ENCODE measurements at places on chromosomes 2 and 18. TPM values are rescaled to one million over a fixed set of nuclear protein-coding genes. Genes with fewer than 3 reads are reported as not detected.

The CRYBA2 gene
- not detected for polyA plus RNA-seq

The SP140 gene
- polyA plus RNA-seq: 1.3 TPM

The ASXL3 gene
- polyA plus RNA-seq: 7.8 TPM

The ALK gene
- 0.55 TPM for polyA plus RNA-seq

The CELF4 gene
- polyA plus RNA-seq: 2.9 TPM

The CYS1 gene
- polyA plus RNA-seq: 83.0 TPM

The LIPG gene
- 63.6 TPM for polyA plus RNA-seq

The AGXT gene
- 0.12 TPM for polyA plus RNA-seq

The NEU4 gene
- polyA plus RNA-seq: 1.2 TPM

The IL1A gene
- polyA plus RNA-seq: 0.17 TPM

The SGPP2 gene
- 17.4 TPM for polyA plus RNA-seq

The BARD1 gene
- polyA plus RNA-seq: 22.8 TPM

The SETBP1 gene
- polyA plus RNA-seq: 35.3 TPM

The EFEMP1 gene
- 111 TPM for polyA plus RNA-seq

The KIF1A gene
- 11.1 TPM for polyA plus RNA-seq

The CAPN14 gene
- 0.13 TPM for polyA plus RNA-seq

The CHRND gene
- polyA plus RNA-seq: 0.96 TPM

The TDRD15 gene
- polyA plus RNA-seq: not detected

The ERFE gene
- 7.2 TPM for polyA plus RNA-seq

The CDH7 gene
- polyA plus RNA-seq: 17.2 TPM

The RGPD3 gene
- polyA plus RNA-seq: 0.12 TPM

The XIRP2 gene
- not detected for polyA plus RNA-seq

The ABCG8 gene
- polyA plus RNA-seq: 0.88 TPM

The SIX3 gene
- polyA plus RNA-seq: not detected

The UGT1A4 gene
- polyA plus RNA-seq: not detected

The DSEL gene
- 30.2 TPM for polyA plus RNA-seq

The SERPINB10 gene
- polyA plus RNA-seq: 0.27 TPM

The AKAIN1 gene
- polyA plus RNA-seq: not detected

The TMEFF2 gene
- 12.6 TPM for polyA plus RNA-seq

The OST4 gene
- 205 TPM for polyA plus RNA-seq

The SLC14A1 gene
- polyA plus RNA-seq: 1.7 TPM

The BMP10 gene
- not detected for polyA plus RNA-seq

The RAD51AP2 gene
- 0.38 TPM for polyA plus RNA-seq

The TCF4 gene
- polyA plus RNA-seq: 77.2 TPM

The CCL20 gene
- polyA plus RNA-seq: 0.48 TPM

The CGREF1 gene
- 5.4 TPM for polyA plus RNA-seq

The GALNT14 gene
- polyA plus RNA-seq: 47.6 TPM

The MARCO gene
- not detected for polyA plus RNA-seq

All from left kidney (tissue), 8 donors.